ENCODE measurements at places on chromosomes 1 and 21. TPM values are rescaled to one million over a fixed set of nuclear protein-coding genes. Genes with fewer than 3 reads are reported as not detected.

DNA sequence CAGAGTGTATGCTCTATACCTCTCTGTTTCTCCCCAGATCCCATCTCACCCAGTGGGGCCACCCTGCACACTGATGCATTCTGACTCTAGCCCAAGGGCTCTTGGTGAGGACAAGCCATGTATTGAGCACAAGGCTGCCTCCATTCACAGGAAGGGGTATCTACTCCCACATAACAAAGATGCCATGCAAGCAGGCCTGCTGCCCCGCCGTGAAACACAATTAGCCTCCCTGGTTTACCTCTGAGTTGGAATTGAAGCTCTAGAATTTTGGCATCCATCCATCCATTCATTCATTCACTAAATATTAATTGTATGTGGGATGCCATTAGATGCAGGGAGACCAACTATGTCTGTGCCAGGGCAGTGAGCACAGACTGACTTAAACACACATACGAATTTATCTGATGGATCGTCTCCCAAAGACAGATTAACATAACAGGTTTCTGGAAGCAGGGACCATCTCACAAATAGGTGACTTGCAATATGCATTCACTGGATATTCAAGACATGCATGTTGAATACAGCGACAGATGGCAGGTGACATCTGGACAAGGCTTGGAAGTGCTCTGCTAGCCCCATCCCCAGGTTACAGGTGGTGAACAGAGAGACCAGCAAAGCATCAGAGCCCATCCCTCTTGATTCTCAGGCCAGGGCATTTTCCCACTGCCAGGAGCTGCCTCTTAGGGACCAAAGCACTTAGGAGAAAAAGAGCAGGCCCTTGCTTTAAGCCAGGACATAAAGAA, 34.3 kb downstream of the TRABD2B start:
- DNase-seq, result no peak

- no peak for DNase-seq
Measured at GRCh38 chr1:32998064-32998463, 33.5 kb upstream of the RNF19B start.

GRCh38 chr1:240151136-240151735, 59.6 kb downstream of the FMN2 start:
- DNase-seq, result no peak

DNA sequence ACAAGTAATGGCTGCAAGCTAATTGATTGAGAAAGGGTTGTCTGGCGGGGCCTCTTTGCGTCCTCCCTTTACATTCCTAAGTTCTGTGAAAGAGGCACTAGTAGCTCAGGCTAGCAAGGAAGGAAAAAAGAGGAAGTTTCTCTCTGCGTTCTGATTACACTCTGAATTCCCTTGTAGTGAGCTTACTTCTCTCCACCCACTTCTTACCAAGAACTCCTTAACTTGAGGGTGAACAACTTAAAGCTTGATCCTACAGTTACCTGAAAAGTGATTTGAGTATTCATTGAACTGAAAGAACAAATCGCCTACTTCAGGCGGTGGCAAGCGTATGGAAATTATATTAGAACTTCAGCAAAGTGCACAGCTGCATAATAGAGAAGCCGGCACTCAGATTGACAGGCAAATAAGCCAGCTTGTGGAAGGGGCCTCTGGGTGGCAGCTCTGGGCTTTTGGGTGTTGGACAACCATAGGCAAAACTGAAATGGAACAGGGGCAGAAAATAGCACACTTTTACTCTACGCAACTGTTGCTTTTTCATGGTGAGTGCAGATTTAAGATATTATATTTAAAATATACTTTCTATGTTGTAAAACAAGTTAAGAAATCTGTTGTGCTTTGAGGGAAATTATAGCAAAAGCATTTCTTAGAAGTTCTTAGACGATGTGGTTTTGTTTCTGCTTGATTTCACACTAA, 464.5 kb downstream of the USP25 start:
- peak; percentile 71 for DNase-seq

DNA sequence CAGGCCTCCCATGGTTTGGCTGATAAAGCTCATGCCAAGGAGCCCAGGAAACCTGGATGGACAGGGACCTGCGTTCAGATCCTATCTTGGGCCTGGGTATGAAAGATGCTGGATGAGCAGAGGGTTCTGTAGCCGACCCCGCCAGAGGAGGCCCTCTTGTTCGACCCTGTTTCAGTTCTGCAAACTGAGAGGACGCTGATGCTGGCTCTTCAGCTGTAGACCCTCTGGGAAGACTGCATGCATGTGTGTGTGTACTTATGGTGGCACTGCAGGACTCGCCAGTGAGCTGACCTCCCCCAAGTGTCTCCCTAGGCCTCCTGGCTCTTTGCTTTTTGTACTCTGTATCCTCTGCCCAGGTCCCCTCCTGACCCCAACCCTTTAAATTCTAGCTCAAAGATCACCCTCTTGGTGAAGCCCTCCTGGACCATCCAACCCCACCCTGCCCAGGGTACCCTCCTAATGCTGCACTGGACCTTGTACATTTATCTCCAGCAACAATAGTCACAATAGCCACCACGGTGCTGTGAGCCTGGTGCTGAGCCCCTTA, 1.6 kb downstream of the EPS8L3 start:
- DNase-seq, result peak; percentile 47

GRCh38 chr21:26115305-26115704, 55.3 kb downstream of the APP start:
- DNase-seq, result no peak

- DNase-seq, result no peak
Measured at GRCh38 chr1:241503444-241503843, 16.1 kb downstream of the FH start.

Gene CTH
- 3.7 TPM for total RNA-seq

Gene DNALI1
- 5.1 TPM for total RNA-seq

Gene CADM3
- total RNA-seq, result 41.2 TPM

Gene MAGI3
- 15.0 TPM for total RNA-seq

Gene GBP1
- total RNA-seq, result 43.8 TPM

Gene FNDC10
- 1.2 TPM for total RNA-seq
